ENCODE measurements at places on chromosomes 16 and 17.

GRCh38 chr17:76909971-76910760, 42.0 kb downstream of the MGAT5B start:
- peak; percentile 78 for DNase-seq

- DNase-seq: no peak
Observed at GRCh38 chr16:22055881-22056280, 36.5 kb upstream of the VWA3A start.

DNA sequence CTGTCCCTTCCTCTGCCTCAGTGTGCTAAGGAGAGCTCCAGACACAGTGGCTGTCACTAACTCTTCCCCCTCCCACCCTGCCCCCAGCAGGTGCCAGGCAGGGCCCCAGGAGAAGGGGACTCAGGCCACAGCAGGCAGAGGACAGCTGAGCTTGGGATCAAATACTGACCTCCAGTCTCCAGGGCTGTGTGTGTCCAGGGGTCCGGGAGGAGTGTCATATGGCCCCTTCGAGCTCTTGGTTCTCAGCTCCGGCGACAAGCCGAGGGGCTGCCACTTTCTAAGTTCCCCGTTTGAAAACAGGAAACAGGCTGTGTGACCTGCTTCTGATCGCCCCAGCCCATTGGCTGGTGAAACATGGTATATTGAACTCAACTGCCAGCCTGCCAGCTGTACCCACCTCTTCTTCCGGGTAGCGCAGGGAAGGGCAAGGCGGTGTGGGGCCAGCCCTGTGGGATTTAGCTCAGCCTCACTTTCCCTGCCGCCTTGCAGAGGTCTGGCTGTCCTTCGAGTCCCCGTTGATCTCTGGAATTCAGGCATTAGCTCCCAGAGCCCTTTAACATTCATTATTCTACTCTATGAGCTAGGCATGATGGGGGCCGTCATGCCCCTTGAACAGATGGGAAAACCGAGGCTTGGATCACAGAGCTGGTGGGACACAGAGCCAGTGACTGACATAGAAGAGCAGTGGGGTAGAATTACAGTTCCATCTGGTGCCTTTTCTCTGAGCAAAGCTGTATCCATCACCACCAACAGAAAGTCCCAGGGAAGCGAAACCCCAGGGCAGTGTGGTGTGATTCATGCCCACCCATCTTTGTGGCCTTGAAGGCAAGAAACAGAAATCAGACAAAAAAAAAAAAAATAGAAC, at the start of gene SNX20:
Gene SNX20, minus strand, starts transcription at position 292 of the 865 bp plus-strand sequence. CDS start 3,786 bp downstream, outside the sequence.
- DNase-seq: no peak

DNA sequence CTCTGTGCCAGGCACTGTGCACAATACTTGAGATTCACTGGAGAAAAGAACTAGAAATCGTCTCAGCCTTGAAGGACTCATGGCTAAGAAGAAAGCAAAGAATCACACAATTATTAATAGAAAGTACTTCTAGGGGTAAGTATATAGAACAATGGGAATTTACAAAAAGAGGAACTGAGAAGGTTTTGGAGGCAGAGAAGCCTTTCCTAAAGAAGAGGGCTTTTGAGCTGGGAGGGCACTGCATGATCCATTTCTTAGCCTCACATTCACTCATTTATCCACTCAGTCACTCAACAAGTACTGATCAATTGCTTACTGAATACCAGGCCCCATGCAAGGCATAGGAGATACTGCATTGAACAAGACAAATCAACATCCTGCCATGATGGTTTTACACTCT, 113.5 kb downstream of the TMEM114 start:
- no peak for DNase-seq

GRCh38 chr16:53449816-53450517, 15.7 kb downstream of the RBL2 start:
- no peak for DNase-seq

- no peak for DNase-seq
Observed at GRCh38 chr16:50269061-50269705, 2.8 kb downstream of the ADCY7 start.

GRCh38 chr16:8924214-8924613, 39.5 kb downstream of the USP7 start:
- DNase-seq: no peak

- DNase-seq: no peak
Observed at GRCh38 chr16:88458039-88458772, 5.1 kb downstream of the ZFPM1 start.

DNA sequence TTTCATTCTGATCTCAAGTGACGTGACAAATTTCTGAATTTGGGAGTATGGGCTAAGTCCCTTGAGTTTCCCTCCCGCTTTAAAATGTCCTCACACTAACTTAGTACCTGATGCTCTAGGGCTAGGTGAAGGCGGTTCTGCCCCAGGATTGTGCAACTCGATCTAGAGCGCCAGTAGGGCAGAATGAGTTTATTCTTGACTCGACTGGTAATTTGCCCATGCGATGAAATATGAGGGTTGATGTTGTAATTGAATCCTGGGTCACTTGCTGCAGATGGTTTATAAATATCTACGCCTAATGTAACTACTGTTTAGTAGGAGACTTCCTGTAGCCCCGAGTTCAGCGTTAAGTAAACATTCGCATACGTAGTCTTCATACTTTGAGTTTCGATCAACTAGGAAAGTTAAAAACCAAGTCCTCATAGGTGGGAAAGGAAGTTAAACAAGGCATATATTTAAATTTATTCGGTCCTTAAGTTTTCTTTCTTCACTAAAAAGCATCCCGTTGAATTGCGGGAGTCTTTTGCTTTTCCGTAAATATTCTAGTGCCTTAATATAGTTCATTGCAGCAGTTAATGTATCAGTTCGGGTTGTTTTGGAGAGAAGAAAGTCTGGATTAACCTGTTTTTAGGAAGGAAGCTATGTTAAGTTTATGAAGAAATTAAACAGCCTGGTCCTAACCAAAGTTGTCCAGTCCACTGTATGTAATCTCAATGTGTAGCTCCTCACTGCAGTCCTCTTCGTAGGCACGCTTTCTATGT, 1.6 kb downstream of the CTCF start:
- peak; percentile 35 for DNase-seq

- DNase-seq: no peak
Observed at GRCh38 chr17:39676198-39676819, 8.1 kb downstream of the PNMT start.

GRCh38 chr16:72530434-72530833, 358.5 kb upstream of the PMFBP1 start:
- peak; percentile 15 for DNase-seq

DNA sequence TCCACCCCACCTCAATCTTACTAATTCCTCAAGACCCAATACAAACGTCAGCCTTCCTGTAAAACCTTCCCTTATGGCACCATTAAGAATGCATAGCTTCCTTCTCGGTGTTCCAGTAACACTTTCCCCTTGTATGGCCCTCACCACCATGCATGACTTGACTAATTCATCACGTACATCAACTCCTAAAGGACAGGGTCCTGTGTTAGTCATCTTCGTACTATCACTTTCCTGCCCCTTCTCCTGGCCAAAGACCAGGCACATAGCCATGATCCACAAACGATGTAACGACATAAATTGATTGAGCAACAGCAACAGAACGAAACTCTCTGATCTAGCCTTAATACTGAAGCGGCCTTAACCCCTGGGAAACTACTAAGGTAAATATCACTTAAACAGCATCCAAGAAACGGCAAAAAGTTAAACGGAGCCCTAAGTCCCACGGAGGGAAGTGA, 612 bp downstream of the PSMD12 start:
- DNase-seq: peak; percentile 33

DNA sequence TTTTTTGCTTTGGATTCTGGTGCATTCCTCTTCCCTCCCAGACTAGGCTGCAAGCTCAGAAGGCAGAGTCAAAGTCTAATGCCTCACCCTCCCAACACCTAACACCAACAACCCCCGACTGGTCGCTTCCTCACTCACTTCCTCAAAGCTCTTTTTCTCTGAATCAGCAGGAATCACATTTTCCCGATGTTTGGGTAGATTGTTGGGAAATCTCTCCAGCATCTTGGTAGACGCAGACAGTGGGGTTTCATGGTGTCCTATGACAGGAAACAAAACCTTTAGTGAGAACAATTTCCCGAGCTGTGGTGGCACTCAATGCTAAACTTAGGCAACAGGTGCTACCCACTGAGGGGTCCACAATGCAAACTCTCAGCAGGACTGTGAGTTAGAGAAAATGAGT, 39.9 kb upstream of the ICAM2 start:
- no peak for DNase-seq

DNA sequence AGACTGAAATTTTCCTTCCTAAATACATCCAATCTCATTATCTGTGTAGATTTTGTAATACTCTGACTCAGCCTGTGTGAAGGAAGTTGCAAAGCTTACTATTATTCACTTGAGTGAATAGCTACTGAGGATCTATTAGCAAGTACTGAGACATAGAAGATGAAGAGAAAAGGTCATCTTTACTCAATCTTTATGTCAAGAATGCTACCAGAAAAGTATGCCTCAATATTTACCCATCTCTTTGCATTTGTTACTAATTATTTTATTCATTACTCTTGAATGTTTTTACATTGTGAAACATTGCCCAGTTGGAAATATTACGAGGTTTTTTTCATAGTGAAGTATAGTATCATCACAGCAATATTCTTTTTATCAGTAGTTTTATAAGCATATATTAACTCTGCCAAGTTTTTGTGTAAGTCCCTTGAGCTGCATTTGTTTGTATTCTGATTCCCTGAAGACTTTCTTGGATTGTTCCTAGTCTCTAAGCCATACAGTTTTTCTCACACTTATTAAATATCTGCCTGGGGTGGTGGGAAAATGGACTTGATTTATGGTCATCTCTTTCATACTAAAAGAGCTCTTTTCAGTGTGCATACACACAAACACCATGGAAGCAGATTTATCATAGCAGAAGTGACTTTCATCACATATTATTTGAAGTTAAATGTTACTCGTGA, 110.4 kb downstream of the MRTFB start:
- DNase-seq: peak; percentile 61

DNA sequence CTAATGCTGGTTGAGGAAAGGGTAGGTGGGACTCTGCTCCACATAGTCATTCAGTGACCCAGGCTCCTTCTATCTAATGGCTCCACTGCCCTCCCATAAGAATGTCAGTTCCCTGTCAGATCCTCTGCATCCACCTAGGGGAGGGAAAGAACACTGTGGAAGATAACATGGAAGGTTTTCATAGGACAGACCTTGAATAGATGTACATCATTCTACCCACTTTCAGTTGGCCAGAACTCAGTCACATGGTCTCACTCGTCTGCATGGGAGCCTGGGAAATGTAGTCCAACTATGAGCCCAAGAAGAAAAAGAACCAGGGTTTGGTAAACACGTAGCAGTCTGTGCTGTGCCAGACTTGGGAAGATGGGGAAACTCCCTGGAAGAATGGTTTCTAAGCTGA, 27.1 kb upstream of the SCNN1B start:
- no peak for DNase-seq

- no peak for DNase-seq
Observed at GRCh38 chr16:66972983-66973382, 11.9 kb downstream of the CES3 start.

DNA sequence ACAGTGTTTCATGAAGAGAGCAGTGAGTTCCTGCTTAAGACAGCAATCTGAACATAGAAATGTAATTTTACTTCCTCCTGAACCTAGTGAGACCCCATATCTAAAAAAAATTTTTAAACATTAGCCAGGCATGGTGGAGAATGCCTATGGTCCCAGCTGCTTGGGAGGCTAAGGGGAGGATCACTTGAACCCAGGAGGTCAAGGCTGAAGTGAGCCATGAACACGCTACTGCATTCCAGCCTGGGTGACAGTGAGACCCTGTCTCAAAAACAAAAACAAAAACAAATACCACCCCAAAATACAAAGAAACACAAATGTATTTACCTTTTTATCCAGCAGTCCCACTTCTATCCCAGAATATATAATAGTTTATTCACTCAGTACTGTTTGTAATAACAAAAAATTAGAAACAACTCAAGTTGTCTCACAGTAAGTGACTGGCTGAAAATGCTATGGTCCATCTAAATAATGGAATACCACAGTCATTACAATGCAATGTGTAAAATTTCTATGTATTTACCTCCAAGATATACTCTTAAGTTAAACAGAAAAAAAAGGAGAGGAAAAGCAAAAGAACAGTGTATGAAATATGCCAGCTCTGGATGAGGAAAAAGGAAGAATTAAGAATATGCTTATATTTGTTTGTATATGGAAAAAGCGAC, 16.3 kb downstream of the CFDP1 start:
- no peak for DNase-seq

GRCh38 chr17:64418506-64419339, 28.1 kb upstream of the PECAM1 start:
- peak; percentile 75 for DNase-seq

DNA sequence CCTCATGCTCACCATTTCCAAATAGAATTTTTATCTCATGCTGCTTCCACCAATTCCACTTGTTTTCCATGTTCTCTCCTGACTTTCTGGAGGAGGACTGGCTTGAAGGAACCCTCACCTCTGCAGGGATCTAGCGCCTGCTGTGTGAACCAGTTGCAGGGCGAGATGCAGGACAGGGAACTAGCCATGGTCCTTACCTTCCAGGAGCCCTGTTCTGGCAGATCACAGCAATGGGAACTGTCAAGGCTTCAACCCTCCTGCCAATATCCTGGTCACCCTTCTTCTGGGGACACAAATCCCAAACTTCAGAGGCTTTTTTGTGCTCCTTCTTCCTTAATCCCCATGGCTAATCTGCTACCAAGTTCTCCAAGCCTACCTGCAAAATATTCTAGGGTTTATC, 60.4 kb upstream of the MMP2 start:
- DNase-seq: peak; percentile 60

GRCh38 chr16:68242085-68242484, 3.1 kb upstream of the PLA2G15 start:
- DNase-seq: no peak

- no peak for DNase-seq
Observed at GRCh38 chr16:21620592-21620991, 21.2 kb downstream of the METTL9 start.

DNA sequence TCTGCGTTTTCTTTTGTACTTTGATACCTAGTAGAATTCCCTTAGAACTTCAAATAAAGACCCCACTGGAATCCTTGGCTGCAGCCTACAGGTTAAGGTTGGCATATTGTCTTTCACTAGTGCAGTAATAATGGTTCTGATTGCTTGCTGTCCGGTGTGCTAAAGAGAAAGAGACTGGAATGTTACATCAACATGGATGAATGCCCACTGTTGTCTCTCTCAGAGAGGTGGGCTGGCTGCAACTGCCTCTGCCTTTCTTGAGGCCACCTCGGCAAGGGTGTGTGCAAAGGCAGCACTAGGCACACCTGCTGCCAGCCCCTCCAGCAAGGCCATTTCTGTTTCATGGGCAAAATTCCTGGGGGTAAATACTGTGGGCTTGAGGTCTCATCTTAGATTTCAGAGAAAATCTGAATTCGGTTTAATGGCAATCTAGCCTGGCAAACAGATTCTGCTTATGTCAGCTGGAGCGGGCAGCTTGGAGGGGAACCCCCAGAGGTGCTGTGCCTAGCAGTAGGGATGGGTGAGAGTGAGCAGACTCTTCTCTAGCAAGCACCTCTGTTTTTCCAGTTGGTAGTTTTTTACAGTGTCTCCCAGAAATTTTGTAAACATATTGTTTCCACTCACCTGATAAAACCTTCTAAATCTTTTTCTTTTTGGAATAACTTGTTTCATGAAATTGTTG, 54.0 kb downstream of the MRTFB start:
- DNase-seq: no peak

- DNase-seq: no peak
Observed at GRCh38 chr16:50609471-50609870, 61.3 kb downstream of the NKD1 start.

Data from AG20443 (cell line).